Activated CD4-positive, alpha-beta T cell treated with anti-CD3 and anti-CD28 coated beads, Interleukin-2, amount 50 U/mL, for 48 hours (primary cell): ENCODE measurements at places on chromosomes 6 and 20.

- no peak for DNase-seq
Measured at GRCh38 chr6:158909938-158910337, 90.1 kb downstream of the RSPH3 start.

- no peak for DNase-seq
Measured at GRCh38 chr6:42210551-42210950, 7.1 kb downstream of the MRPS10 start.

GRCh38 chr6:85641897-85642773, 551 bp downstream of the SYNCRIP start:
- DNase-seq = peak; percentile 62

DNA sequence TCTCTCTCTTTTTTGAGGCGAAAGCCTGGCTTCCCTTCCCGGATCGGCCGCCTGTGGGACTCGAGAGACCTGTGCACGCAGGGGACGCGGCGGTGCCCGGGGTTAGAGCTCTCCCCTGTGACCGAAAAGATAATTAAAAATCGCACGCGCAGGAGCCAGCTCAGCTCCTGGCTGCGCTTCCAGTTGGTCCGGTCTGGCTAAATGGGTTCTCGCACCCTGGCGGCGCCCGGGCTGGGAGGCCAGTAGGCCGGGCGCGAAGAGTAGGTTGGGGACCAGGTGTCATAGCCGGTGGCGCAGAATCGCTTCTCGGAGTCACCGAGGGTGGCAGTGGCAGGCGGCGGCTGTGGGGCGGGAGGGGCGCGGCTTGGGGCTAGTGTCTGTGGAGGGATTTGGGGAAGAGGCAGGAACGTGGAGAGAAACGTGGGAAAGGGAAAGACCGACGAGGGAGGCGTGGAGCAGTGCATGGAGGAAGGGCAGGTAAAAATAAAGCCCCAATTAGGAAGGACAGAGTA, 41.9 kb upstream of the SUPT3H start:
- peak; percentile 79 for DNase-seq

DNA sequence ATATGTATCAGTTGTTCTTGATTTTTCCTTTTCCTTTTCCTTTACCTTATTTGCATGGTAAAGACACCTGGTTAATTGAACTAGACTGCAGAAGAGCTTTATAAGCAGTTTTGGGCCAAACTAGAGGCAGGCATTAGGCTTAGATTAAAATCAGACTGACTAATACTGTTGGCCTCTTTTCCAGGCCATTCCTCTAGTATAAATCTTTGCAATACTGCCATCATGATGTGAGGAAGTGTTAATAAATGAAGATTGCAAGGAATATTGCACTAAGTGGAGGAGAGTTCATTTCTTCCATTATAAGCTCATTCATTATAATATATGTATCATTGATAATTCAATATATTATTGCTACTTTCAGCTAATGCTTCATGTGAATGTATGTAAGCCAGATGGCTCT, 163.8 kb downstream of the MMUT start:
- no peak for DNase-seq

DNA sequence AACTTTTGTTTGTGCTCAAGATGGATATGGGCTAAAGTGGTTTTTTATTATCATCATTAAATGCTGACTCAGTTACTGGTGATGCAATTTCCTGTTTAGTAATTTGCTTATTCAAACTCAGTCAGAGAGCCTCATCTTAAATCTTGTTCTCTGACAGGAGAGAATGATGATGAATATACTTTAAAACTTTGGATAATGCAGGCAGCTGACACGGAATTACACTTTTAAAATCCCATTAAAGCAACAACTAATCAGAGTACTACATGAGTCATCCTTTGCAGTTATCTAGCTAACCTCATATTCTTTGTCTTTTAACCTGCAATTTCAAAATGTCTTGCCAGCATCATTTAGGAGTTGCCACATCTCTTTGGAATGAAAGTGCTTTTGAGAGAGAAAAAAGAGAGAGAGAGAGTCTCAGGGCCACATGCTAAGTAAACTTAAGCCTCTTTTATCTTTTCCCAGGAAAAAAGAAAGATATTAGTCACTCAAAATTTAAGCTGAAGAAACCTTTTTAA, 9.2 kb upstream of the C6orf141 start:
- no peak for DNase-seq
